ENCODE measurements at places on chromosomes 2 and 18. TPM values are rescaled to one million over a fixed set of nuclear protein-coding genes. Genes with fewer than 3 reads are reported as not detected.

DYSF gene
- total RNA-seq = 0.78 TPM

ASPRV1 gene
- total RNA-seq = 0.54 TPM

C1QL2 gene
- not detected for total RNA-seq

STARD6 gene
- 1.2 TPM for total RNA-seq

NCKAP5 gene
- total RNA-seq = 0.13 TPM

ALK gene
- not detected for total RNA-seq

PNPT1 gene
- total RNA-seq = 19.3 TPM

INHBB gene
- 5.2 TPM for total RNA-seq

ACTG2 gene
- 0.11 TPM for total RNA-seq

HTR2B gene
- total RNA-seq = 1.2 TPM

SPEG gene
- total RNA-seq = 18.6 TPM

DSC3 gene
- total RNA-seq = 0.26 TPM

CRYBA2 gene
- total RNA-seq = not detected

GATA6 gene
- 1.4 TPM for total RNA-seq

POU3F3 gene
- total RNA-seq = not detected

PNKD gene
- 18.7 TPM for total RNA-seq

ADD2 gene
- total RNA-seq = under 0.01 TPM

CYS1 gene
- total RNA-seq = 8.3 TPM

C18orf54 gene
- total RNA-seq = 5.5 TPM

SP5 gene
- not detected for total RNA-seq

GTF2A1L gene
- total RNA-seq = not detected

CENPA gene
- total RNA-seq = 5.2 TPM

GCG gene
- not detected for total RNA-seq
